ENCODE measurements at places on chromosomes 1 and 21.

- DNase-seq = no peak
These were observed 657.1 kb upstream of the BRINP3 start for GRCh38 chr1:191134796-191135195.

DNA sequence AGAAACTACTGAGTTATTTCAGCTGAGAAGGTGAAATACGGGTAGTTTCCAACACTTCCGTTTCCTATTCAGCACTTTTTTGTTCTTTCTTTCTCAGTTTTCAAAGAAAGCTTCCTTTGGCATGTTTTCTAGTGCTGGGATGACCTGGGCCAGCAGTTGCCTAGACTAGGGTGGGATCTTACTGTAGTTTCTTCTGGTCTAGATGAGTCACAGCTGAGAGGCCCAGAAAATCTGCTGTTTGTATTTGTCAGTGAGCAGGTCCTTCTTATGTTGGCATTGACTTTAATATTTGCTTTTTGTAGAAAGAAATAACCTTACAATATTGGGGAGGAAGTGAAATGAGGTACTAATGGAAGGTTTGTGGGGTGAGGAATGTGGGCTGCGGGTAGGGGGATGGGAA, 22.2 kb downstream of the C1orf21 start:
- DNase-seq = no peak

DNA sequence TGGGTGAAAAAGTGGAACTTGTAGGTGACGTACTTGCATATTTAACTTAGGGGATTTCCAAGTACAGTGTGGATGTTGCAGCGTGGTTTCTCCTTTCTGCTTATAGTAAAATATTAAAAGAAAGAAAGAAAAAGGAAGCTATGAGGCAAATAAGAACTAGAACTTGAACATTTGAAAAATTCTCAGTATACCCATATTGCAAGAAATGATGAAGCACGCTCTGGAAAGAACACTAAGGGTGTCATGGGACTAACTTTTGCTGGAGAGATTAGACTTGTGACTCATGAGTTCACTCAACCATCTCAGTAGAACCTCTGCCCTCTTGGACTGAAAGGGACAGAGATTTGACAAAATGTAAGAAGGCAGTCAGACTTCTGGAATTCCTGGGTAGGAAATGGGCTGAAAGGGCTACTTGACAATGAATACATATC, 704.5 kb upstream of the ADGRL4 start:
- no peak for DNase-seq

DNA sequence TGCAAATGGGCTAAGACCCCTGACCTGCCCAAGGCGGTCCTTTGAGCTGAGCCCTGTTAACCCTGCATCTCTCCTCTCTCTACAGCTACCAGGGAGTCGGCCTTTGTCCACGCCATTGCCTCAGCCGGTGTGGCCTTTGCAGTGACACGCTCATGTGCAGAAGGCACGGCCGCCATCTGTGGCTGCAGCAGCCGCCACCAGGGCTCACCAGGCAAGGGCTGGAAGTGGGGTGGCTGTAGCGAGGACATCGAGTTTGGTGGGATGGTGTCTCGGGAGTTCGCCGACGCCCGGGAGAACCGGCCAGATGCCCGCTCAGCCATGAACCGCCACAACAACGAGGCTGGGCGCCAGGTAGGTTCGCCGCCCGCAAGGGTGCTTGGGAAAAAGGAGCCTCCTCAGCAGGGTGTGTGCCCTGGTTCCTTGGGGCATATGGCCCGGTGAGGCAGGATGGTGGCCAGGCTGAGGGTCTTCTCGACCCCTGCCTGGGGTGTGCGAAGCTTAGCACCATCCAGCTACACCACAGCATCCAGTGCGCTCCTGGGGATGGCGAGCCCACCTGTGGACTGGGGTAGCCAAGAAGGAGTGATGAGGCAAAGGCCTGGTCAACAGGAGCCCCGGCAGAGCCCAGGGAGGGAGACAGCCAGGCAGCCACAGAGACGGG, 31.8 kb upstream of the ARF1 start:
- no peak for DNase-seq

DNA sequence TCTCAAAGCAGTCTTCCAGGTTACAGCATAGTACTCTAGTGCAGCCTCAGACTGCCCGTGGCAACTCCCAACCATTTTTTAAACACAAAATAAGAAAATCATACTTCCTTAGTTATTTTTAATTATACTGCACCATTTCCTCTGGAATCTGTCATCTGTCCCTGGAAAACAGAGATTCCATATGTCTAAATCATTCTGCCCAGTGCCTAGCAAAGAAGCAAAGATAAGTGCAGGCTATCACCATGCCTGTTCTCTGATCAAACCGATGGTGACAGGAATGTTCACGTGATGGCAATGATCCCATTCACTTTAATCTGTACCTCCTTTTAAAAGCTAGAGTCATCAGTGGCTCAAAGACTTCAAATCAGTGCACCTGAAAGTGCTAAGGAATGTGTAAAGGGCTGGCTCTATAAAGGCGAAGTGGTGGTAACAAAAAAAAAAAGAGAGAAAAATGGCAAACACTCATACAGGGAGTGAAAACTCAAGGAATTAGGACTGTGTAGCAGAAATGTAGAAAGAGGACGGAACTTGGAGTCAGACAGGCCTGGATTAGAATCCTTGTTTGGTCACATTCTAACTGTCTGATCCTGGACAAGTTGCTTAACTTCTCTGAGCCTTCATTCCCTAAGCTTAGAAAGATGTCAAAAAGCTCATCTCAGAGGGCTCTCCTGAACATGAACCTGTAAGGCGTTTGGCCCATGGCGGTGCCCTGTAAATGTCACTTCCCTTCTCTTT, 9.9 kb upstream of the CCN1 start:
- no peak for DNase-seq

DNA sequence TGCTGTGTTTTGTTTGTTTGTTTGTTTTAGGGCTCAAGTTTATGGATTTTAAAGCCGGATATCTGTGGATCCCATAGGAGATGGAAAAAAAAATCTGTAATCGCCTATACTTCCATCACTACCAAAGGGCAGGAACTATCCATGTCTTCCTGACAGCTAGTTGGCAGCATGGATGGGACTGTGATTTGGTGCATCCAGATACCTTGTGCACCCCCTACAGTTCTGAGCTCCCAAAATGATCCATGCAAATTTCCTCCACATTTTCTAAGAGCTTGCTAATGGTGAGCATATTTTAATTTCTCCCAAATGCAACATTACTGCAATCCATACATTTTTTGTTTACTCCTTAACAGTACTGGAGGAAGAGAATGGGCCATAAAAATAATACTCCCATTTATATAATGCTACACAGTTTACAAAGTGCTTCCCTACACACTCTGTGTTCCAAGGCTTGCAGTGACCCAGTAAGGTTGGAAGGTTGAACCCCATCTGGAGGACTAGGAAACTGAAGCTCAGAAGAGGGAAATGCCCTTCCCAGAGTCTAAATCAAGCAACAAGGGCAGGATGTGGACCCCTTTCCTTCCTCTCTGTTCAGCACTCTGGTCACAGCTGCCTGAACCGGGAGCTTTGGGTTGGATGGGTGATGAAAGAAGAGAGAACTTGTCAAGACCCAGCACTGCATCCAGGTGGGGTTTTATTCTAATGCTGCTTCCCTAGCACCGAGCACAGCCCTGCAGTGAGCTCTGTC, 48.0 kb downstream of the CAPN8 start:
- DNase-seq = no peak

DNA sequence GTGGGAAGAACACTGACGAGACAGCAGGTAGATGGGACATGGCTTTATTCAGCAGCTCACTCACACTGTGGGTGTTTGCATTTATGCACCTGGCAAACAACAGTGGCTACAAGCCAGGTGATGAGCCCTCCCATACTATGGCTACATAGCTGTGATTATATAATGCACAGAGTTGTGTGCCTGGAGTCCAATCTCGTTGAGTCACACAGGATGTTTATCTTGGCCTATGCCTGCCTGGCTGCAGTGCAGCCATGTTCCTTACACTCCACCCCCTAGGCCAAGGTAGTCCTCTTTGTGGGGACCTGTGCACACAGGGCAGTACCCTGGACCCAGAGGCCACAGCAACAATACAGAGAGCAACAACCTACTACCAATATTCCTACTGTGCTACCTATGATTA, 1643.8 kb downstream of the MRPL39 start:
- DNase-seq = no peak

DNA sequence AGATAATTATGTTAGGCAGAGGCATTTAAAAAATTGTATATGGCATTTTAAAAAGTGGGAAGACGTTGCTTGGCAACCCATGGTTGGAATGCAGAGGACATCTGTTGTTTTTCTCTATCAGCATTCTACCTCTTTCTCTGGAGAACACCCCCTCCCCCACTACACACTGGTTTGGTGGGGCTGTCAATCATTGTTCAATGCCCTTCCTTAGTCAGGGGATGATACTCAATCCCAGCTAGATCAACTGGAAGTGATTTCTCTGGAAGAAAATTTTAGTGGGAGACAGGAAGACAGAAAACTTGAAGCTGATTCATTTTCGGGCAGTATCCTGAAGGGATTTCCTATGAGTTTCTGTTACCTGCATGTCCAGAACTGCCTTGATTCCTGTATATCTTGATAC, 35.7 kb upstream of the CAP1 start:
- DNase-seq = peak; percentile 91

- DNase-seq = no peak
These were observed 149.5 kb upstream of the BACE2 start for GRCh38 chr21:41018431-41018830.

- DNase-seq = no peak
These were observed 16.0 kb downstream of the LMNA start for GRCh38 chr1:156130578-156130942.

DNA sequence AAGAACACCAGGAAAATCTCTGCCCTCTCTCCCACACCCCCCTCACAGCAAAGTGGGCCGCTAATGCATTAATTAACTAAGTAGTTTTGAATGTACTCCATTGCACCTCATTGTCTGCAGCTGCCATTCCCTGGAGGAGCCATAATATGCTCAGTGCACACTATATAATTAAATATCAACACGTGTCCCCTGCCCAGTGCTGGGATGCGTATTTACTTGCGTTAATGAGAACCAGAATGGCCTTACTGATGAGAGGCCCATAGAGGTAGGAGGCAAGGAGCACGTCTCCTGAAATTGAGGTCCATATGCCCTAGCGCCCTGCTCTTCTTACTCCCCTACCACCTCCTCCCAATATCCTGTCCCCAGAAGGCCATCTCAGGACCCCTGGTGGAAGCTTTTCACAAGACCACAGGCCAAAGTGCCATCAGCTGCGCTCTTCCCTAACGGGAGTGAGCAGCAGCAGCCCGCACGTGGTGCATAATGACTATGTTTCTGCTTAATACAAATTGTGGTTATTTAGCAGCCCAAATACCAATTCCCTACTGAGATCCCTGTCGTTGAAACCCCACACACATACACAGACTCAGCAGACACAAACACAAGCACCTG, 76.8 kb downstream of the PLXNA2 start:
- DNase-seq = no peak

GRCh38 chr1:243818978-243819377, 31.1 kb downstream of the AKT3 start:
- no peak for DNase-seq

DNA sequence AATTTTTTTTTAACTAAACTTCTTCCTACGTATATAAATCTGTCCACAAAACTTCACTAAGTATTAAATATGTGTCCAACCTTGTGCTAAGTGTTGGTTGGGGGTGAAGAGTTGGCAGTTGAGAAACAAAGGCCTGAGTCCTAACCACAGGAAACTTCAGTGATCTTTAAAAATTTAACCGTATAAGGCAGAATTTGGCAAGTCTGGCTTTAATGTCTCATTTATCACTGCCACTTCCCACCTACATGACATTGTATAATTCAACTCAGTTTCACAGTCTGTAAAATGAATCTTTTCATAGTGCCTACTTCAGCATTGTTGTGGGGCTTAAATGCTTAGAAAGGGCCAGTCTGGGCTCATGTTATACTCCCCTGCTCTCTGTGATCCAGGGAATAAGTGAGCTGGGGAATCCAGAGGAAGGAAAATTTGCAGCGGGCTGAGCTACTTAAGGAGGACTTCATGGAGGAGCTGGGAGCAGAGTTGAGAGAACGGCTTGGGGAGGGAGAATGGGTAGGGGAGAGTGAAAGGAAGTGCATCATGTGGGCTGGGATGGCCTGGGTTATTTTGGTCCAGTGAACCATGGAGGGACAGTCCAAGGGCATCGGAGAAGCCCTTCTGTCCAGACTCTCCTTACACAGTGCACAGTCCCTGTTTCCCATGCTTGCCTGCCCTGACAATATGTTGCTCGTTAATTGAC, 14.5 kb downstream of the IFNAR2 start:
- DNase-seq = no peak

- DNase-seq = no peak
These were observed 5.8 kb upstream of the FOXD3 start for GRCh38 chr1:63316598-63316983.

DNA sequence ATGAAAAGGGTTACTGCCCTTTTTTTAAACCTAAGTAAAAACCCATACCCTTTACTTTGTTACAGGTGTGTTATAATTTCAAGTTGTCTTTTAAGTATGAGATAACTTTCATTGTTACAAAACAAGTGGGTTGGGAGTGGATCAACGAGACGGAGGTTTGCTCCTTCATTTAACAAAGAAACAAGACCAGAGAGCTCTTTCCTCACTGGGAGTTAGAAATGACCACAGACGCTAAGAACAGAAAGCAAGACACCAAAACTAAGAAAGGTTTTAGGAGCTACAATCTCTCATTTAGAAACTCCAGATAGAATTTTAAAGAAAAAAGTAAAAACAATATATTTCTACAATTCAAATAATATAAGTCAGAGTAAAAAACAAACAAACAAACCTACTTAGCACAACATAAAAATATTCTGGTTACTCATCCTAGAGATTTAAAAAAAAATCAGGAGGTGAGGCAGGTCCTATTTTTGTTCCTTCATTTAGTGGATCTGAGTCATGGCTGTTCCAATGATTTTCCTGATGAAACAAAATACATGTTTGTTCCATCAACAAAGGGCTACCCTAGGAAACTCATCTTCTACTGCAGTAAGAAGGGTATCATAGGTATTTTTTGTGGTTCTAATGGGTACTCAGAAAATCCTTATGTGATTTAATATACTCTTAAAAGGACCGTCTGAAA, 33.0 kb downstream of the APP start:
- DNase-seq = no peak

DNA sequence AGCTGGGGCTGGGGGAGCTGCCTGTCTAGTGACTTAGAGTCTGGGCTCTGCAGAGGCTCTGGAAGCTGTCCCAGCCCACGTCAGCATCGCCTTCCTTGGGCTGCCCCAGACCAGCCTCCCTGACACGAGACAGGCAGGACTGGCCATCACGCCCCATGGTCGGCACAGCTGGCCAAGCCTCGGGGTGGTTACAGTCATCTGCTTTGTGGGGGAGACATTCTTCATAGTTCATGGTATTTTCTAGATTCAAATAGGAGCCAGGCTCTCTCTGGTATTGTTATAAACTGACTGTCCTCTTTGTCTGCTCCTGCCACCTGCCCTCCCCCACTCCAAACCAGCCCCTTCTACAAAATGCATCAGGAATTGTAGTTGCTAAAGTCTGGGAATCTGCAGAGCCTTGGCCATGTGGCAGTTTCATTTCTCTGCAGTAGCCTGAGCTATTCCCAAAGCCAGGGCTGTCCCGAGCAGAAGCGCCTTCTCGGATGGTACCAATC, 29.4 kb downstream of the OLFML2B start:
- no peak for DNase-seq

DNA sequence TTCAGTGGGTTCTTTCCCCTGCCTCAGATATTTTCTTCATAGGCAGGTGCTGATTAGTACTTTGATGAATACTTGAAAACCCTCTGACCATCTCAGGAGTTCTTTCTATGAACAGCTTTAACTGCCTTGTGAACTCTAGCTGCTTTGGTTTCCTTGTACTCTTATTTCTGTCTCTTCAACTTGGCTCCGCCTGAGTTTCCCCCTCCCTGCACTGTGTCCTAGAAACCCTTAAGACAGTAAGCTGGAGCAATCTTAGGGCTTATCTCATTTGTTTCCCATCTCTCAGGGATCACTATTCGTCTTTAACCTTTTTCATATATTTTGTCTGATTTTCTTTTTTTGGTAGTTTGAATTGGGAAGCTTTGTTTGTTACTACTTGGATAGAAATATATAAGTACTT, 99.1 kb downstream of the PKN2 start:
- DNase-seq = no peak

Data from NCI-H1694 (cell line).